ENCODE measurements at places on chromosomes 5 and 9.

GRCh38 chr9:72857624-72857996 lies 95.2 kb downstream of the ALDH1A1 start:
- no peak for DNase-seq

DNA sequence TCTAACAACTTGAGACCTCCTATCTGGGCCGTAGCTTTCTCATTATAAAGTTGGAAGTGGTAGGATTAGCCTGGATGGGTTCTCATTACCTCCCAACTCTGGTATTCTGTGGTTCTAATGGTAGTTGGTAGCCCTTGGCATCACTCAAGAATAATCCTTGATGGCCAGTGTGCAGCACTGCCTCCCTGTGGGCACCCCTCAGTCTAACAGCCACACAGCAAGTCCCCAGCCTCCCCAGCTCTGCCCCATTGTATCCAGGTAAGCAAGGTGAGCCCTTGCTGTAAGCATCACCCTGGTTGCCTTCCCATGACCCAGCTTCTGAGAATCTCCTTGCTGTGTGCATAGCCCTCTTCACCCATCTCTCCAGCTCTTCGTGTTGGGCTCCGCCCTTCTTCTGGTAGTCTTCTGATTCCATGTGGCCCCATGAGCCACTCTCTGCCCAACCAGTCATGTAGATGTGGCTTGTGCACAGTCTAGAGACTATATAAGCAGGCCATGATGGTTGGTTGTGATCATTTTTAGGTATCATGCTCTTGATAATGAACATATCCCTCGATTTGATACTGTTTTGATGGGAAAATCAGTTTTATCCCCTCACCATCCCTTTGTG lies 57.6 kb upstream of the GRHPR start:
- DNase-seq = no peak

DNA sequence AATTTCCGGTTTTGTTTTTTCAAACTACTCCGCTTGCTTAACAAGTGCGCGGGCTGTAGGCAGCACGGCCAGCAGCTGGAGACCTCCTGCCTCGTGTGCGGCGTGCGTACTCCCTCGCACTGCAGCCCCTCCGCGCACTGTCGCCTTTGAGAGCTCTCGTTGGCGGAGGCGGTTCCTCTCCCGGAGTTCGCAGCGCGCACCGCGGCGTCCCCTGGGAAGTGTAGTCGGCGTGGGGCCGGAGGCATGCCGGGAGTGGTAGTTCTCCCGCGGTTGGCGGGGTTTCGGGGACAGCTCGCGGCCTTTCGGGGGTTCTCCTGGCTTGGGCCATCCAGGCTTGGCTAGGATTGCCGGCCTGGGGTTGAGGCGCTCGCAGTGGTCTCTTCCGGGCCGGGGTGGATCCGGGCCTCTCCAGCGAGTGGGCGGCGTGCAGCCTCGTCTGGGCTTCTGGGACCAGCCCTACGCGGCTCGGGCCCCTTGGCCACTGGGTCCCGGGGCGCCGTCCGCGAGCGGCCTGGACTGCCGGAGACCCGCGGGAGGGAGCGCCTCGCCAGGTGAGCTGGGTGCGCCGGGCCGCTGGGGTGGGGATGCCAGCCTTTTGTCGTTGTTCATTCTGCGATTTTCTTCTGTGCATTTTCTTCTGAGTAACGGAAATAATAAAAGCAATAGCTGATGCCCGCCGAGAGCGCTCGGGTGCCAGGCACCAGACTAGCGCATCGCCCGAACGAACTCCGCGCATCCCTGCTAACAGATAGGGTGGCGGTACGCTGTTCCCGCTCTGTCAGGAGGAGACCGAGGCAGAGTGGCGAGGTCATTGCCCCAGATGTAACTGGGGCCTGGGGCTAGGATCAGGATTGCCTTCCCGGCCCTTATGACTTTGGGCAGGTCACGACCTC lies at the start of gene ZNF354C:
ZNF354C (plus strand) TSS at position 258 of the 893 bp plus-strand sequence. CDS start 1,696 bp downstream, outside the sequence.
- peak; percentile 73 for DNase-seq

- no peak for DNase-seq
Measured at GRCh38 chr5:115257981-115258380, 4.7 kb downstream of the PGGT1B start.

DNA sequence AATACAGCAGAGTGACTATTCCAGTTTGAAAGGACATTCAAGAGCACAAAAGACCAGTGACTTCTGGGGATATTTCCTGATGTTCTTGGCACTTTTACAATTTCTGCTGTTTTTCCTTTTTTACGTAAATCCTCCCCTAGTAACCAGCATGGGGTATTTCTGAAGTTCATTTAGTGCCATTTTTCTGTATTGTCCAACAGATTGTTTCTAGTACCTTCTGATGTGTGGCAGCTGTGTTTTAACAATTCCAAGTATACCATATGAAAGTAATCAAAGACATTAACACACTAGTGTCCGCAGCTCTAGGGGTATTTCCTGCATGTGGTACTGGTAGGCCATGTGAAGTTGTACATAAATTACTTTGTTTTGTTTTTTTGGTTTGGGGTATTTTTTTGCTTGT lies 53.0 kb upstream of the SMARCA2 start:
- DNase-seq = no peak

Data from NCI-H2171 (cell line).